ENCODE measurements at places on chromosomes 11 and 22.

DNA sequence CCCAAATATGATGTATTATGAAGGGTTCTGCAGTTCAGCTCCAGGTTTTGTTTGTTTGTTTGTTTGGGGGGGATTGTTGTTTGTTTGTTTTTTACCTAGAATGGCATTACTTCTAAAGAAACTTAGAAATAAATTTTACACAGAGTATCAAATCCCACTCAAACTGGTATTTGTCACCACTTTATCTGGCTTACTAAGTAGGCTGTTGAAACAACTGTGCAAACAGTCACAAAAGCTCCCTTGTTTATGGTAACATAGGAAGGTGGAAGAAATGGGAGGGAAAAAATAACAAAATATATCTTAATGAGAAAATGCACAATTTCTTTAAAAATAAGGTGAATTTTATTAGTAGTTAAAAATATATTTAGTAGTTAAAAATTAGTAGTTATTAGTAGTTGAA, 108.3 kb upstream of the ANO5 start:
- no peak for DNase-seq

DNA sequence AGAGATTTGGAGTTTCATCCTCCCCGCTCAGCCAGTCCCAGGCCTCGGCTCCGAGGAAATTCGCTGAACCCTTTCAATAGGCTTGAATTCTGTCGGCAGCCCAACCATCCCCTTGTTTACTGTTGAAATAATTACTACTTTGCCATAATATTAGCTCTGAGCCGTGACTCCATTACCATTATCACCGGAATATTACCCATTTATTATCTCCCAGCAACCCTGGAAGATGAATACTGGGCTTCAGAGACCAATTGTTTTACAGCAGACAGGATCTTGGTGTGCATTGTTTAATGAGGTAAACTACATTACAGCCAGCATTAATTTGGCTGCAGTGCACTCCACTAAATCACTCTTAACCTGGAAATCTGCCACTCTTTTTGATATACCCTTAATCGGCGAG, 867.4 kb downstream of the NTM start:
- no peak for DNase-seq

DNA sequence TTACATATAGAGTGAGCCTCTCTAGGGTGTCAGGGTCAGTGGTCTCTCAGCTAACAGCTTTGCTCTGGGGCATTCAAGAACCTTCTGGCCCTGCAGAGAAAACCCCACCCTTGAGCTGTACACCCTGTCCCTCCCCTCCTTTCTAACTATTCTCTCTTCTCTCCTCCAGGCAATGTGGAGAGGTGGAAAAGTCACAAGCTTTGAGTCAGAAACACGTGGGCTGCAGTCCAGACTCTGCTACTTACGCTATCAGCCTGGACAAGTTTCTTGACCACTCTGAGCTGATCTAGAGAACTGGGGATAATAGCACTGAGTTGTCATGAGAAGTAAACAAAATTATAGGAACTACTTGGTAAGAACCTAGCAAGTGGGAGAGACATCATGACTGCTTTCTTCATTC, 10.7 kb upstream of the FAM83F start:
- no peak for DNase-seq

- DNase-seq = no peak
Measured at GRCh38 chr22:41983513-41984405, 14.5 kb downstream of the SEPTIN3 start.

- DNase-seq = no peak
Measured at GRCh38 chr11:131710511-131710910, 340.1 kb downstream of the NTM start.

GRCh38 chr22:19285831-19286230, 5.7 kb downstream of the CLTCL1 start:
- DNase-seq = no peak

DNA sequence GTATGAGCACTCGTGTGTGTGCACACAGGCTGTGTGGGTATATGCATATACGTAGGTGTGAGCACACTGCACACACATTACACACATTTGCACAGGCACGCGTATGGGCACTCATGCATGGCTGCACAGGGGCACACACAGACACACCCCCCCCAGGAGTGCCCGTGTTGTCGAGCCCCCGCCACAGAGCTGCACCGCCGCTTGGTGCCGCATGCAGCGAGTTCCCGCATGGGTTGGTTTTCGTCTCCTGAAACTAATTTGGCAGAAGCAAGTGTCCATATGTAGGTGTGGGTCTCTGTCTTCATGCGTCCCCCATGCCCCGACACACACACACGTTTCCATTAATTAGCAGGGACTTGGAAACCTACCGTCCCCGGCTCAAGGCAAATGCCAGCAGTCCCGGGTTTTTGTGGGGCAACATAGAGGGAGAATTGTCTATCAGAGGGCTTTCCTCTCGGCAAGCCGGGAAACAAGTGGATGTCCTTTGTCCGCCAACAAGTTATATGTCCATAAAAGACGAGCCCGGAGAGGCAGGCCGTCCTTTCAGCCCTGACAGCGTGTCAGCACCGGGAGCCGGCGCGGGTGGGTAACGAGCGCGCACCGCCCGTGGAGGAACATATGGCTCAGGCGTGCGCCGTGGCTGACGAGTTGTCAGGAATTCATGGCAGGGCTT, 1291.7 kb downstream of the BRD1 start:
- DNase-seq = no peak

DNA sequence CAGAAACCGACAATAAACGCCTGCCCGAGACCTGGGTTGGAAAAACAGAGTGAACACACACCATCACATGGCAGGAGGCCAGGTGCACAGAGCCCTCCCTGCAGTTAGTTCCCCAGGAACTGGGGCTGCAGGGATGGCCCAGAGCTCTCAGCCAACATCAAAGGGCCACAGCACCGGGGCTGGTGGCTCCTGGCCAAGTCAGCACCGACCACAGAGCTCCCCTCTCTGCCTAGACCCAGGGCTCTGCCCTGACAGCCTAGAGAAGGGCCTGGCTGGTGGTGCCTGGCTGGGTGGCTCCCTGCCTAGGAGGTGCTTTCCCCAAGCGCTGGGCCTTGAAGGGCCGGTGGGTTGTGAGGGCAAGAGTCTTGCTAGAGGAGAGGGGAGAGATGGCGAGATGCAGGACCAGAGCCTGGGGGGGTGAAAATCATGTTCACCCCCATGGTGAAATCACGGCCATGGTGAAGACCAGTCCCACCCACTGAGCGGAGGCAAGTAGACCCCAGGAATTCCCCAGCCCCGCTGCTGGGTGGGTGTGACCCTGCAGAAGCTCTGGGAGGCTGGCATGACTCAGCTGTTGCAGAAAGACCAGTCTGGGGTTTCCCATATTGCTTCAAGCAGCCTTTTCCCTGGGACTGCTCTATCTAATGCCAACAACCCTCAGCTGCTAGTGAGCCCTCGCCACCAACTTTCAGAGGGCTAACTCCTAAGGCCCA, 7.2 kb upstream of the BID start:
- DNase-seq = no peak

- DNase-seq = no peak
Measured at GRCh38 chr11:122240638-122241037, 124.6 kb upstream of the BLID start.

- no peak for DNase-seq
Measured at GRCh38 chr11:119363081-119363850, 16.8 kb upstream of the MFRP start.

DNA sequence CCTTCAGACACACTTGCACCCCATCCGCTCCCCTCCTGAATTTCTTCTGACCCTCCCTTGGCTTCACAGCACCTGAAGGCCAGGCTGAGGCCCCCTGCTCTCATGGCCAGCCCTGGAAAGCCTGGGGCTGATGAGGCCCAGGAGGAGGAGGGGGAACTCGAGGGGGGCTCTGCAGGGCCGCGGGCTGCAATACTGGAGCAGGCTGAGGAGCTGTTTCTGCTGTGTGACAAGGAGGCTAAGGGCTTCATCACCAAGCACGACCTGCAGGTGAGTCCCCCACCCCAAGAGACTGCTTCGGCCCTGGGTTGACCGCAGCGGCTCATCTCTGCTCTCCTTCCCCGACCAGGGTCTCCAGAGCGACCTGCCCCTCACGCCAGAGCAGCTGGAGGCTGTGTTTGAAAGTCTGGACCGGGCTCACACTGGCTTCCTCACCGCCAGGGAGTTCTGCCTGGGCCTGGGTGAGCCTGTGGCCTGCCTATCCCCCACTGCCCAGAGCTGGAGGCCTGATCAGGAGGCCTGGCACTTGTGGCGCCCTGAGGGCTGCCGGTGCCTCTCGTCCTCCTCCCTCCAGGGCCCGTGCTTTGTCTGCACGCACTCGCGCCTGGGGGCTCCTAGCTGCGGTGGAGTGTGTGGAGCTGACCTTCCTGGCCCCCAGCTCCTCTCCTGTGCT, 922 bp downstream of the CRACR2B start:
- no peak for DNase-seq

GRCh38 chr11:65651589-65652510, 10.9 kb downstream of the RELA start:
- no peak for DNase-seq

GRCh38 chr22:25419247-25420113, 145.0 kb upstream of the GRK3 start:
- no peak for DNase-seq

Data from neural crest cell (in vitro differentiated cells).